ENCODE measurements at places on chromosomes 12 and 14.
A peak's percentile ranks its signal among the peaks of the same experiment; 100 is the strongest.

DNA sequence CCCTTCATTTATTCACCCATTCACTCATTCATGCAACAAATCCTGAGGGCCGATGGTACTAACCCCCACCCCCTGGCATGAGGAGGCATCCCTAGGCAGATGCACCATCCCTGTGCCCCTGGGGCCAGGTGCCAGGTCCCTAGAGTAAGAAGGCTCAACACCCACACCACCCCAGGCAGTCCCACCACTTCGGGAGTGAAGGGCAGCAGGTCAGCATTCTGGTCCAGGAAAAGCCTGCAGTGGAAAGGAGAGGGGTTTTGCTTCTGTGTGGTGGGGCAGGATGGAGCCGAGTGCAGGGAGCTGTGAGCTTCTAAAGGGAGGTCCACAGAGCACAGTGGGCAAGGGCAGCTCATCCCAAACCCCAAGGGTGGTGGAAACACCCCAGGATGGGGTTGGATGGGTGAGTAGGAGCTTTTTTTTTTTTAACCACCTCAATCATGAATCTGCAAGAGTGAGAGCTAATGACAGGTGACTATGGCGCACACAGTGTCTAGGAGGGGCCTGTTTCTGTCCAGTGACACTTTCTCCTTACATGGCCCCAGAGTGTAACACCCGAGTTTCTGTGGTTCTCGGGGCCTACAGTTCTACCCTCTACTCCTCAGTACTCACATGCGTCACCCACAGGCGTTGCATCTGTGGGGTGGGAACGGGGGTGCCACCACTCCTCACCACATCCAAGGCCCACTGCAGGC, 414.3 kb downstream of the TMEM121 start:
- DNase-seq: no peak

GRCh38 chr12:25130741-25131188, 64.2 kb downstream of the DNAI7 start:
- no peak for DNase-seq

DNA sequence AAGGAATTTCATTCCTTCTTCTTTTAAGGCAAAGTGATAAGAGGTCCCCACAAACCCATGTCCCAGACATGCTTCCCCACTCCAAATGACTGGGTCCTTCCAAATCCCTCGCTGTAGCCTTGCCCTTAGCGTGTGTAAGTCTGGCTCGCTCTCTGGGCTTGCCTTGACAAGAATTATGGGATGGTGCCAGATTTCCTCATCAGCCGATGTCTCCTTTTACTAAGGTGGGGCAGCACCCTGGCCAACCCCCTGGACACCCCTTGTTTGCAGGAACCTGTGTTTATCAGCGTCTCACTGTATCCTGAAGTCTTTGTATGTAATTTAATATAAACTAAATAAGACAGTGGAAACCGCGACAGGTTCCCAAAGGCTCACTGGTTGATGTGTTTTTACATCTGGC, 493.3 kb downstream of the EGLN3 start:
- DNase-seq: no peak

GRCh38 chr14:68331991-68332390, 460.9 kb downstream of the ZFP36L1 start:
- DNase-seq: no peak

DNA sequence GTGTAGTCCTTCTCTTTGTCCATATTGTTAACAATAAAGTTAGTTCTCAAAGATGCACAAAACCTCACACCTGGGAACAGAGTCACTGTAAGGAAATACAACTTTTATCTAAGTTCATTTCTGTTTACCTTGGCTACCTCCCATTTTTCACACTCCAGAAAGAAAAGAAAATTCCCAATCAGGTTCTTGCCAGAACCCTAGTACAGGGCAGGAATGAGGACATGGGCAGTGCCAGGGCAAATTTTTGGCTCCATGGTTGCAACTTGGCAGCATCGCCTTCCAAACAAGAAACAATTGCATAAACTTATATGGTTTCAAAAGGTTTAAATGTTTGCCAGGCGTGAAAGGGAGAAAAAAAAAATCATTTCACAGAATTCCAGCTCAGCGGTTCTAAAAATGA, 296.3 kb upstream of the PRKD1 start:
- no peak for DNase-seq

DNA sequence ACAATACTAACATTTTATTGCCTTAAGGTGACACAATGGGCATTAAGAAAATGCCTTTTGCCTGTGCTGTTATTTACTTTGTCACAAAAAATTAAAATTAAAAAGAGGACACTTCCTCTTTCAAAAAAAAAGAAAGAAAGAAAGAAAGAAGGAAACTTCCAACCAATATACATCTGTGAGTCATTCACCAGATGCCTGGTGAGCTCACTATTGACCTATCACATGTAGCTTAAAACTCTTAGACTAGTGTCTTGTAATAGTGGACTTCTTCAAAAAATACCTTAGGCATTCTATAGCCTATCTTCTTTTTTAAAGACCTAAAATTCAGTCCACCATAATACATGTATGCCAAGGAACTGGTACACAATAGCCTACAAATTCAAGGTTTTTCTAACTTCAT, 4.9 kb upstream of the SOX5 start:
- DNase-seq: no peak

- DNase-seq: no peak
These were observed 4.3 kb downstream of the CCNT1 start for GRCh38 chr12:48712209-48712608.

GRCh38 chr12:71552728-71553501, 110.7 kb downstream of the ZFC3H1 start:
- DNase-seq: no peak

- no peak for DNase-seq
These were observed 71.7 kb downstream of the TRAF3 start for GRCh38 chr14:102848830-102849525.

GRCh38 chr14:105538481-105539049, 12.2 kb downstream of the TMEM121 start:
- DNase-seq: no peak

- no peak for DNase-seq
These were observed 50.2 kb downstream of the RIN3 start for GRCh38 chr14:92563765-92564285.

- no peak for DNase-seq
These were observed 269.9 kb downstream of the RPL10L start for GRCh38 chr14:46381674-46382073.

- no peak for DNase-seq
These were observed 1.7 kb downstream of the NDRG2 start for GRCh38 chr14:21023174-21023573.

DNA sequence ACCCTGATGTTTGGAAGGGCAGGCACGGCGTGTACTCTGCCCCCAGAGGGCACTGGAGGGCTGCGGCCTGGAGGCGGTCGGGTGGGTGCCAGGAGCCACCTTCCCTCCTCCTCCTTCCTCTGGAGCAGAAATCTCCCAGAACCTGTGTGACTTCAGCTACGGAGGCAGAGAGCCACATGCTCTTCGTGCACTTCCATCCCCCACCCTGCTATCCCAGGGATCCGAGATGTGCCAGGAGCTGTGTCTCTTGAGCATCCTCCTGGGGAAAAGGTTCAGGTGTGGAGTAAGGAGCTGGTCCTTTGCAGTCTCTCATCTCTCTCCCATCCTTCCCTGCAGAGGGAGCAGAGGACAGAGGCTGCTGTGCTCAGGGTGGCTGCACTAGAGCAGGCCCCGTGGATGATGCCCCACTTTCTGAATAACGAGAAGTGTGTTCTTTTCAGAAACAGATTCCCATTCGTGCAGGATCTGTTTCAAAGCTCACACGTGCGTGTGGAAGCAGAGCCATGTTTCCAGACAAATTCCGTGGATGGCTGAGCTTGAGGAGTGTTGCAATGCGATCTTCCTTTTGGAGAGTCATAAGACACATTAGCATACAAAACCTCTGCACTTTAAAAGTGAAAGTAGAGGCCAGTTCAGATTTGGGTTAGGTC, 162.9 kb downstream of the ADGRD1 start:
- DNase-seq: no peak

GRCh38 chr14:58732387-58732786, 94.6 kb downstream of the DACT1 start:
- DNase-seq: no peak

GRCh38 chr12:62977418-62977817, 42.5 kb upstream of the PPM1H start:
- DNase-seq: peak; percentile 63

DNA sequence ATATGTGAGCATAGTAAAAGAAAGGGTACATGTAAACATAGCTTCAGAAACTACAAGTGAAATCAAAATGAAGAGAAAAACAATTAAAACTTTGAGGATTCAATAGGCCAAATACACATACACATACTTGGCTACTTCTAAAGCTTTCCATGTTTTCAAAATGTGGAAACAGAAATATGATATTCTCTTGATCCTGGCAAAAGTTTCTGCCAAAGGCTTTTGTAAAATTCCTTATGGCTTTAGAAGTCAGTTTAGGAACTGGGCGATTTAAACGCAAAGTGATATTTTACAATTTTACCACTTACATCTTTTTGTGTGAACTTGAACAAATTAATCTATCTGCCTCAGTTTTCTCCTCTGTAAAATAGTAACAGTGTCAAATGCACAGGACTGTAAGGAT, 756.4 kb downstream of the C12orf50 start:
- DNase-seq: no peak

DNA sequence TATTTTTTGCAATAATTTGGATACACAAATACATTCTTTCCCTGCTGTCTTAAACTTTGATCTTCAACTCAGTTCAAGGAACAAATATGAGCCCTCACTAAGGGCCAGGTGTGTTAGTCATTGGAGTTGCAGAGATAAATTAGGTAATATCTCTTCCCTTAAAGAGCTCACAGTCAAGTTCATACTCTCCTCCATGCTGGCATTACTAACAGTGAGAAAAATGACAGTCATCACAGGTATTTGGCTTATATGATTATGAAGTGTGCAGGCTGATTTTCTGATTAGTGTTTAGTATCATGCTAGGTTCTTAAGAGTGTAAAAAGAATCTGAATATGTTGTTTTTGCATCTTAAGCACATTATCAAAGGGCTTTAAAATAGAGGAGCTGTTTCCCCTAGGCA, 594.7 kb downstream of the CCER1 start:
- no peak for DNase-seq

- no peak for DNase-seq
These were observed 44.5 kb downstream of the SLC38A1 start for GRCh38 chr12:46224386-46224785.

GRCh38 chr12:109153821-109154441, 37.5 kb downstream of the ACACB start:
- no peak for DNase-seq

GRCh38 chr12:80299976-80300375, 144.1 kb upstream of the PTPRQ start:
- no peak for DNase-seq

DNA sequence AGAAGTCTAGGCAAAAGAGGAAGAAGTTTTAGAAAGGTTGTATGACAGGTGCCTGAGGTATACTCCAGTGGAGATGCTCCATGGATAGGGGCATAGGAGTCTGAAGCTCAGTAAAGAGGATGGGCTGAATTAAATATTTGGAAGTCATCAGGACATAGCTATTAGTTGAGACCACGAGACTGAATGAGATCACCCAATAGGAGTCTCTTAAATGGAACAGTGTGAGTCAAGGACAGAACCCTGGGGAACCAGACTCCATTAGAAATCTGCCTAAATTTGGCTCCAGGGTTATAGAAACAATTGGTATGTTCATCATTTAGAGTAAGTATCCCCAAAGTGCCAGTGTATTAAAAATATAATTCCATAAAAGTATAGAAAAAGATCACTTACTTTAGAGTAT, 172.6 kb downstream of the PRKCH start:
- DNase-seq: no peak

DNA sequence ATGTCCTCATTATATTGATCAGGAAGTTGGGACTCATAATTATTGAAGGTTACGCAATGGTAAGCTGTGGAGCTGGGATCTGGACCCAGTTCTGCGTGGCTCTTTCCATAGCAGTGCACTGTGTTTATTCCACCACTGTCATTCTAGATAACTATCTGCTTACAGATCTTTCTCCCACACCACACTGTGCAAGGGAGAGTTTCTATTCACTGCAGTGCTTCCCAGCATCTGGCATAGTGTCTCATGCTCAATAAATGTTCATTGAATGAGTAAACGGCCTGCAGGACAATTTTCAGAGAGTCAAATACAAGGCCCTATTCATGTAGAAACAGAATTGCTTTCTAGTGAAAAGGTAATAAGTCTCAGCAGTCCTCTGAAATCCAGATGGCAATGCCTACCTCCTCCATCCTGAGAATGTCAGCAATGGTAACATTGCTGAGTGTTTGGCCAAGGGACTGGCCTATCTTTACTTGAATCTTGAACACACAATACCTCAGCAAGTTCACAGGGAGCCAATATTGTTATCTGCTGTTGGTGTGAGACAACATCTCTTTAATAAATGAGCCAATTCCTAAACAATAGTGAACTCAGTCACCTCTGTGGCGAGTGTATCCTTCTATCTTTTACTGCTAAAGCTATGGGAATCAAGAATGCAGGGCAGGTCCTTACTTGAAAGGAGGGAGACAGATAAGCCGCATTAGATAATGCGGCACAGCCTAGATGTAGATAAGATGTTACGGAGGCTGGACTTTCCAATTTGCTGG, 332.4 kb upstream of the PRICKLE1 start:
- no peak for DNase-seq

DNA sequence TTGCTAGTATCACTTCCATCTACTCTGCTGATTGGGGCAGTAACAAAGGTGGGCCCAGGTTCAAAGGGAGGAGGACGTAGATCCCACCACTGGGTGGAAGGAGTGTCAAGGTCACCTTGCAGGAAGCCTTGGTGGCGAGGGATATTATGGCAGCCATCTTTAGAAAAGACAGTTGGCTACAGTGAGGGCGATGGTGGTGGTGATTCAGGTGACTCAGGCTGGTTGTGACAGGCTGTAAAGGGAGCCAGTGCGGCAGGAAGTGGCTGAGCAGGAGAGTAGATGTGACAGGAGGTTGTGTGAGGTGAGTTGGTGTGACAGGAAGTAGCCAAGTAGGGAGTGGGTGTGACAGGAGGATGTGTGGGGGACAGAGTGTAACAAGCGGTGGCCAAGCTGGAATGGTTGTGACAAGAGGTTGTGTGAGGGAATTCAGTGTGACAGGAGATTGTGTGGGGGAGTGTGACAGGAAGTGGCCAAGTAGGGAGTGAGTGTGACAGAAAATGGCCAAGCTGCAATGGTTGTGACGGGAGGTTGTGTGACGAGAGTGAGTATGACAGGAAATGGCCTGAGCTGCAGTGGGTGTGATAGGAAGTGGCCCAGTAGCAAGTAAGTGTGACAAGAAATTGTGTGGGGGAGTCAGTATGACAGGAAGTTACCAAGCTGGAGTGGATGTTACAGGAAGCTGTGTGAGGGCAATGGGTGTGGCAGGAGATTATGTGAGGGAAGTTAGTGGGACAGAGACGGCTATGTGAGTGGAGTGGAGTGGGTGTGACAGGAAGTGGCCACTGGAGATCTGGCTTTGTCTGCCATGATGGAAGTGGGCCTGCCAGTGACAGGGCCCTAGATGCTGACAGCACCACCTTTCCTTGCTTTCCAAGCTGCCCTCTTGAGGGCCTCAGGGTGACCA, 136.5 kb upstream of the MYL2 start:
- DNase-seq: no peak
